ENCODE measurements at places on chromosomes 11 and 22. TPM values are rescaled to one million over a fixed set of nuclear protein-coding genes. Genes with fewer than 3 reads are reported as not detected.

DNA sequence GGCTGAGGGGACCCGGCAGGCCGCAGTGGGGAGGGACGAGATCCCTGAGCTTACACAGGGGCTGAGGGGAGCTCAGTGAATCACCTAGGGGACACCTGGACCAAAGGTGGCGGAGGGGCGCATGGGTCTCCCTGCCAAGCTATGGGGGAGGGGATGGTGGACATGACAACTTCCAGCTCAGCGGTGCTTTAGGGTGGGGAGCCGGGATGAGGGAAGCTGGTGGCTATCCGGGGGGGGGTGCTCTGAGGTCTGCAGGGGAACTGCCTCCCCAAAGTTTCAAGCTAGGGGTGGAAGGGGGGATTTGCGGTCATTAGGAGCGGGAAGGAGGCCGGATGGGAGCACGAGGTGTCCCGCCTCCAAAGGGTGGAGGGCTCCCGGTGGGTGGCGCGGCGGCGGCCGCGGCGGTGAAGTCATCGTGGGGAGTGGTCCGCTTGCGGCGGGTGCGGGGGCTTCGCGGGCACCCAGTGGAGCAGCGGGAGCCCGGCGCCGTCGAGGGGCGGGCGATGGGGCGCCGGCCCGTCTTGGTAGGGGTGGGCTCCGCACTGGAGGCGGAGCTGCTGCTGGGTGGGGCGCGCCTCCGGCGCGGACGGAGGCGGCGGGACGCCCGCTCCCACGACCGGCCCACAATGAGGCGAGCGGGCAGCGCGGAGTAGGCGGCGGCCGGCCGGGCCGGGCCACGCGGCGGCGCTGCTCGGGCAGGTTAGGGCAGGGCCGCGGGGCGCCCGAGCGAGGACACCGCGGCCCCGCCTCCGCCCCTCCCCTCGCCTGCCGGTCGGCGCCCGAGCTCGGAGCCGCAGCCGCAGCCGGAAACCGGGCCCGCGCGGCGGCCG lies at the start of gene MICALL1:
Gene MICALL1 (plus strand): TSS at position 764 of the 830 bp plus-strand sequence. CDS start 126 bp downstream, outside the sequence.
- H3K27ac ChIP-seq: no peak within 1 kb of the TSS
- no peaks in the 10 kb centered on the region for H3K27me3 ChIP-seq
- peak; percentile 59 for DNase-seq
- peaks cover 10% of the 10 kb centered on the region for H3K36me3 ChIP-seq
- peak within 1 kb of the TSS; percentile 85 for H3K4me3 ChIP-seq

DNA sequence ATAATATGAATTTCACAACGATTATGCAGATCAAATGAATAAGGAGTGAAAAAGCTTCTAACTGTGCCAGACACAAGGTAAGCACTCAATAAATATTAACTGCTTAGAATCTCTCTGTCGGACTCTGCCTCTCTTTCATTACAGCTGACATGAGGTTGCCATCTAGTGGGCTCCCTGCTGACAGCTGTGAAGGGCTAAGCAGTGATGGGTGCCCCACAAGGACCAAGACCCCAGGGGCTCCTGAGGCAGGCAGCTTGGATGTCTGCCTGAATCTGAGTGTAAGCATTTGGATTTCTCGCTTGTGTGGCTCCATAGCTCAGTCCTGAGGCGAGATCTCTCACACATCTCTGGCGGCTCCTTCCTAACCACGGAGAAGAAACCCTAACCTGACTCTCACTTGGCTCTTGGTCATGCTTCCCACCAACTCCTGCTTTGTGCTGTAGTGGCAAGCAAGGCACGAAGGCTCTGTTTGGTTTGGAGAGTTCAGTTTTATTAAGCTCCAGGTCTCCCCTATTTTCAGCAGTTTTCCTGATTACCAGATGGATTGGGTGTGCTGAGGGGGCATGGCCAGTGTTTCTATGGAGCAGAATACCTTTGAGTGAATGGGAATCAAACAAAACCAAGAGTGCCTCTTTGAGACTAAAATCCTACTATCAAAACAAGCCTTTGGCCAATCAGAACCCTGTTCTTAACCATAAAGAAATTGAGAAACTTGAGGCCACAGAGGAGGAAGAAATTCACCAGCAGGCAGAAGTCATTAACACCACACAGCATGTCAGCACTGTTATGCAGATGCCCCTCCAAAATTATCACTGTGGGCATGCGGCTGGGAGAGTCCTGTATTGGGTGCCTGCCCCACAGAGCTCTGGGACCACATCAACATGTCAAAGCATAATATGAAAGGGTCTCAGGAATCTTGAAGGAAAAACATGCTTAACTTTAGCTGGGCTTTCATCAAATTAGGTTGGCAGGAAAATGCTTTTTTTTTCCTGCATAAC lies 152.8 kb upstream of the NTM start:
- H3K4me3 ChIP-seq: no peak overlapping the region
- H3K27ac ChIP-seq: peak overlapping the region; percentile 53
- H3K27me3 ChIP-seq: no peaks in the 10 kb centered on the region
- H3K4me1 ChIP-seq: peaks cover 28% of the 10 kb centered on the region
- DNase-seq: no peak

DNA sequence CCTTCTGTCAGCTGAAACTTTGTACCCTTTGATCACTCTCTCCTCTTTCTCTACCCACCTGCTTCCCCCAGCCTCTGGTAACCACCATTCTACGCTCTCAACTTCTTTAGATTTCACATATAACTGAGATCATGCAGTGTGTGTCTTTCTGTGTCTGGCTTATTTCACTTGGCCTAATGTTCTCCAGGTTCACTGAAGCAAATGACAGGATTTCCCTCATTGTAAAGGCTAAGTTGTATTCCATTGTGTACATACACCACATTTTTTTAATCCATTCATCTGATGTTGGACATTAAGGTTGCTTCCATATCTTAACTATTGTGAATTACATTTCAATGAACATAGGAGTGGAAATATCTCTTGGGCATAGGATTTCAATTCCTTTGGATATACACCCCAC lies 207.6 kb downstream of the MIAT start:
- H3K36me3 ChIP-seq: no peaks in the 10 kb centered on the region
- H3K4me3 ChIP-seq: no peak overlapping the region
- no peak for DNase-seq
- H3K27me3 ChIP-seq: no peaks in the 10 kb centered on the region

- no peaks in the 10 kb centered on the region for H3K4me1 ChIP-seq
- no peak for DNase-seq
- H3K4me3 ChIP-seq: no peak overlapping the region
- no peaks in the 10 kb centered on the region for H3K36me3 ChIP-seq
- no peak overlapping the region for H3K27ac ChIP-seq
These were observed 20.1 kb upstream of the SWAP70 start for GRCh38 chr11:9643751-9644150.

DNA sequence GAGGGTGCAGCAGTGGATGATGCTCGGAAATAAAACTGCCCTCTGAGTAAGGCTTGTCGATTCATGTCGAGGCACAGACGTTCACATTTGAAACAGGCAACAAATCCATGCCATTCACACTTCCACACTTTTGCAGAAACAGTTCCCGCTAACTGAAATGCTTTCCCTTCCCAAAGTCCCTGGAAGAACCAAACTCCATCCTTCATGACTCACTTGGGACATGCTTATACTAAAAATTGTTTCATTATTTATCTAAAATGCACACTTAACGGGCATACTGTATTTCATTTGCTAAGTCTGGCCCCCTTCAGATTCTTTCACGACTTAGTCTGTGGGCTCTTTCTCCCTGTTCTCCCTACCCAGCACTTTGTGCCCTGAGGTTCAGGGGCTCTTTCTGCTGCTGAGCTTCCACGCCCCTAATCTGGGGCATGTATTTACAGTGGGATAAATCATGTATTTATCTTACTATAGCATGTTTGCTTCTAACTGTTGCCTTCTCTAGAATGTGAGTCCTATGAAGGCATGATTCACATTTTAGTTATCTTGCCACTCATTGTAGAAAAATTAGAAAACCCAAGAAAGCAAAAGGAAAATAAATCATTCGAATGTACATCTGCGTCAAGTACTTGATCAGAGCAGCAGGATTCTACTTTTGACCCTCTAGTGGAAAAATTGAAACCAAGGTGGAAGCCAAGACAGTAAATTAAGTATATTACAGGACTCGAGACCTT lies 12.5 kb downstream of the SCGB1A1 start:
- H3K4me3 ChIP-seq: no peak overlapping the region
- no peaks in the 10 kb centered on the region for H3K27me3 ChIP-seq
- 0 out of 2 replicates have a peak, but pooled peaks cover 3% of the 10 kb centered on the region for H3K4me1 ChIP-seq
- peaks cover 4% of the 10 kb centered on the region for H3K36me3 ChIP-seq
- DNase-seq: no peak

DNA sequence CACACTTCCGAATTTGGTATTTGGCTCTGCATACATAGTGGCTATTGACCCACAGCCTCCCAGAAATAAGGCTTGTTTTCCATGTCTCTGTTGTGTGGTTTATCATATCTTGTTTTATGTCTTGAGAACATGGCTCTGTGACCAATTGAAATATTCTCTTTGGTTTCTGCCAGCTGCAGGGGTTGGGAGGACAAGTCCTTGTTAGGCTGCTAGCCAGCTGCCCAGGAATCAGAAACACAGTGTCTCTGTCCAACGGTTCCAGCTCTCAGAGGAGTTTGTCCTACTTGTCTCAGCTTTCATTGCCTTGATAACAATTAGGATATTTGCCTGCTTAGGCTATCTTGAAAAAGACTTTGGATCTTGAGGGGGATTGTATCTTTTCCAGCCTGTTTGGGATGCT lies 6.0 kb upstream of the SLC7A4 start:
- H3K27ac ChIP-seq: no peak overlapping the region
- H3K36me3 ChIP-seq: no peaks in the 10 kb centered on the region
- DNase-seq: no peak
- no peak overlapping the region for H3K4me3 ChIP-seq

GRCh38 chr11:73003088-73003487 lies 139.0 kb downstream of the FCHSD2 start:
- no peaks in the 10 kb centered on the region for H3K4me1 ChIP-seq
- no peaks in the 10 kb centered on the region for H3K27me3 ChIP-seq
- DNase-seq: no peak
- H3K36me3 ChIP-seq: peaks cover 5% of the 10 kb centered on the region
- H3K27ac ChIP-seq: no peak overlapping the region

GRCh38 chr11:80388536-80388935 lies 947.7 kb upstream of the TENM4 start:
- H3K27ac ChIP-seq: no peak overlapping the region
- H3K36me3 ChIP-seq: no peaks in the 10 kb centered on the region
- no peaks in the 10 kb centered on the region for H3K27me3 ChIP-seq
- H3K4me3 ChIP-seq: no peak overlapping the region

DNA sequence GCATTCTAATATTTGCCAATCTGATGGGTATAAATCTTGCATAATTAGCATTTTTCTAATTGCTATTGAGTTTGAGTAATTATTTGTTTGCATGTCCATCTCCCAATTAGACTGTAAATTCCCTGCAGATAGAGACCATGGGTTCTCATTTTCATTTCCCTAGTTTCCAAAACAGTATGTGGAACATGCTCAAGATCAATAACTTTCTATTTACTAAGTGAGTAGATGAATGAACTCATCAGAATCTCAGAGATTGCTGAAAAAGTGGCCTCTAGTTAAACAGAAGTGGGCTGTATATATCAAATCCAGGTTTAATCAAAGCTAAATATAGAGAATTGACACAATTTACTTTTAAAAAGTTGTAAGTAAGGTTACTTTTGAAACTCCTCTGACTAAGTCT lies 138.0 kb upstream of the PGR start:
- no peak overlapping the region for H3K4me3 ChIP-seq
- H3K4me1 ChIP-seq: no peaks in the 10 kb centered on the region
- no peak for DNase-seq
- H3K27me3 ChIP-seq: no peaks in the 10 kb centered on the region
- H3K27ac ChIP-seq: no peak overlapping the region
- H3K36me3 ChIP-seq: no peaks in the 10 kb centered on the region

DNA sequence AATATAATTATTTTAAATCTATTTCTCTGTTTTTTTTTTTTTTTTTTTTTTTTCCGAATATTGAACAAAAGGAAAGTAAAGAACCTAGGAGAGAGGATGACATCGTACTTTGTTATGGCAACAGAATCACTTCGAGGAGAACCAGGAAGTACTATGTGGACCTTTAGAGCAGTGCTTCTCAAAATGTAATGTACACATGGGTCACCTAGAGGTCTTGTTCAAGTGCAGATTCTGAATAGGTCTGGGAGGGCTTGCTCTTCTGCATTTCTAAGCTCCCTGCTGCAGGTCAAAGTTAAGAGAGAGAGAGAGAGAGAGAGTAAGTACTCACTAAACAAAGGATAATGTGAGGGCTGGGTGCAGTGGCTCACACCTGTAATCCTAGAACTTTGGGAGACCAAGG lies 419.5 kb upstream of the TENM4 start:
- no peak overlapping the region for H3K27ac ChIP-seq
- H3K36me3 ChIP-seq: no peaks in the 10 kb centered on the region
- no peaks in the 10 kb centered on the region for H3K27me3 ChIP-seq
- no peak overlapping the region for H3K4me3 ChIP-seq
- H3K4me1 ChIP-seq: no peaks in the 10 kb centered on the region

GRCh38 chr11:8192016-8192895 lies 23.4 kb upstream of the RIC3 start:
- no peak overlapping the region for H3K4me3 ChIP-seq
- H3K27me3 ChIP-seq: no peaks in the 10 kb centered on the region
- H3K36me3 ChIP-seq: no peaks in the 10 kb centered on the region
- H3K27ac ChIP-seq: no peak overlapping the region
- no peaks in the 10 kb centered on the region for H3K4me1 ChIP-seq

GRCh38 chr11:47183969-47184368 lies 2.3 kb downstream of the PACSIN3 start:
- no peak overlapping the region for H3K27ac ChIP-seq
- peaks cover 16% of the 10 kb centered on the region for H3K36me3 ChIP-seq
- H3K4me1 ChIP-seq: no peaks in the 10 kb centered on the region
- no peak overlapping the region for H3K4me3 ChIP-seq
- DNase-seq: no peak
- H3K27me3 ChIP-seq: no peaks in the 10 kb centered on the region

- no peak for DNase-seq
- H3K27me3 ChIP-seq: no peaks in the 10 kb centered on the region
- peaks cover 2% of the 10 kb centered on the region for H3K4me1 ChIP-seq
- H3K27ac ChIP-seq: no peak overlapping the region
- H3K4me3 ChIP-seq: no peak overlapping the region
- H3K36me3 ChIP-seq: no peaks in the 10 kb centered on the region
These were observed 3.8 kb upstream of the SIGIRR start for GRCh38 chr11:418343-419247.

DNA sequence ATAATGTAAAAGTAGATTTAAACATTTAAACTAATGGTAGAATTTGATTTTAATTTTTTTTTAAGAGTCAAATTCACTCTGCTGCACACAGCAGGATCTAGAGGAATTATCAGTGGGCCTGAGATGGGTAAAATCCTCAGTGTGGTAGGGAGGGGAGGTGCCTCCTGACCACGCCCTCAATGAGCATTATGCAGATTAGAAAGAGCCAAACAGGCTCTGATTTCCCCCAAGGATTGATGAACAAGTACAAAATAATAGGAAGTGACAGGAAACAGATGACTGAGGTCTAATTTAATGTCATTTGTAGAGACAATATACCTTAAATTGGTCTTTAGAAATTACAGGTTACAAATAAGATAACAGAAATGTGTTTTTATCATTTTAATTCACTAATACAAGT lies 155.2 kb downstream of the DCDC1 start:
- H3K27ac ChIP-seq: no peak overlapping the region
- peaks cover 2% of the 10 kb centered on the region for H3K4me1 ChIP-seq
- no peaks in the 10 kb centered on the region for H3K27me3 ChIP-seq
- no peak for DNase-seq

C1QTNF5 gene
- 0.33 TPM for total RNA-seq

PNPLA3 gene
- total RNA-seq: 17.5 TPM

OR5B21 gene
- total RNA-seq: not detected

TSPAN18 gene
- total RNA-seq: 25.3 TPM

KRTAP5-1 gene
- not detected for total RNA-seq

MARK2 gene
- 45.7 TPM for total RNA-seq

SCGB2A2 gene
- not detected for total RNA-seq

C11orf87 gene
- 0.11 TPM for total RNA-seq

EFCAB6 gene
- 0.31 TPM for total RNA-seq

ESAM gene
- total RNA-seq: 0.92 TPM

PTPRJ gene
- total RNA-seq: 10.6 TPM

SCGB1C1 gene
- total RNA-seq: not detected

All from H9 (cell line).